ENCODE measurements at places on chromosomes 6 and 20.

- no peak for DNase-seq
Observed at GRCh38 chr20:49006446-49006980, 39.6 kb upstream of the CSE1L start.

- no peak for DNase-seq
Observed at GRCh38 chr6:148392671-148393070, 50.0 kb downstream of the SASH1 start.

- no peak for DNase-seq
Observed at GRCh38 chr20:64191002-64191401, 26.8 kb downstream of the MYT1 start.

GRCh38 chr6:41571021-41571780, 25.0 kb downstream of the FOXP4 start:
- DNase-seq, result no peak

- DNase-seq, result peak; percentile 35
Observed at GRCh38 chr20:483815-484644, 21.7 kb upstream of the TBC1D20 start.

GRCh38 chr6:126048635-126049034, 62.3 kb downstream of the TRMT11 start:
- DNase-seq, result no peak

DNA sequence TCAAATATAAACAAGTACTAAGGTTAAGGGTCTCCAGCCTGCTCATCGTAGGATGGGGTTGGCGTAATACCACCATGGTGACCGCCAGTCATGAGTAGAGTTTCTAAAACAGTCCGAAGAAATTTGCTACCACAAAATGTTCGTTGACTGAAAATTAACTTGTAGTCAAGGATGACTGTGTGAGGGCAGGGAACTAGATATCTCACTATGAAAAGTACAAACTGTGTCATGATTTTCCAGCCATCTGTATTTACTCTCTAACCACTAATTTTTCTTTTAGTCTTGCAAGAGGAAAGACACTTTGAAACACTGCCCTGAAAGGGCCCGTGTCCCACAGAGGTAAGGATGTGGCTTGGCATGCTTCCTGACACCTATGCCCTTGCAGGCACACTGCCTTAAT, 99.7 kb downstream of the IRF4 start:
- no peak for DNase-seq

DNA sequence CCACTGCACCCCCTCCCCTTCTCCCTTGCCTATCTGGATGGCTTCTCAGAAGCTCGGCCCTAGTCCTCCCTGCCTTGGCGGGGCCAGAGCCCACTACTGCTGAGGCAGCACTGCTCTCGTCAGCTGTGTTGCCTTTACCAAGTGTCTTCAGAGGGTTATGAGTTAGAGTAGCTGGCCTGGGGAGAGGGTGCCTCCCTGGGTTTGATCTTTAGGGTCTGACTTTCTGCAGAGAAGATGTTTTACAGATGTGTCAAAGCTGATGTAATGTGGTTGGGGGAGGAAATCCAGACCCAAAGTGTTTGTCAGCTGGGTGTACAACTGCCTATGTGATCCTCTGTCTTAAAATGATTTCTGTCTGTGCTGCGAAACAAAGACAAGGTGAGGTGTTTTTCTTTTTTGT, 30.4 kb upstream of the PI16 start:
- no peak for DNase-seq

GRCh38 chr20:49247169-49247723, 28.0 kb downstream of the DDX27 start:
- no peak for DNase-seq

DNA sequence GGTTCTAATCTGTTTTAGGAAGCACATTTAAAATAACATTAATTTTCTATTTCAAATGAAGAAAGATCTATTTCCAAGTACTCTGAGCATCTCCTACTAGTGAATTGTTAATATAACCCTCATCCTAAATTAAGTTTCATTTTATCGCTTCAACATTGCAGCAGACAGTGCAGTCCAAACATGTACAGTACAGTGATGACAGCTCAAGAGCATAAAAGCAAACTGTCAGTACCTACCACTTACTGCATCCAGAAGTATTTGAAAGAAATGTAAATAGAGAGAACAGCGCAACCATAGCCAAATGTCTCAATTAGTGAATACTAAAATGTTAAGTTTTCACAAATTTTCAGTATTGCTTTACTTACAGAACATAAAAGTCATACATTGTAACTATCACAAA, 179.4 kb downstream of the ISM1 start:
- no peak for DNase-seq
